A549 (cell line): ENCODE measurements at places on chromosomes 2 and 18.

DNA sequence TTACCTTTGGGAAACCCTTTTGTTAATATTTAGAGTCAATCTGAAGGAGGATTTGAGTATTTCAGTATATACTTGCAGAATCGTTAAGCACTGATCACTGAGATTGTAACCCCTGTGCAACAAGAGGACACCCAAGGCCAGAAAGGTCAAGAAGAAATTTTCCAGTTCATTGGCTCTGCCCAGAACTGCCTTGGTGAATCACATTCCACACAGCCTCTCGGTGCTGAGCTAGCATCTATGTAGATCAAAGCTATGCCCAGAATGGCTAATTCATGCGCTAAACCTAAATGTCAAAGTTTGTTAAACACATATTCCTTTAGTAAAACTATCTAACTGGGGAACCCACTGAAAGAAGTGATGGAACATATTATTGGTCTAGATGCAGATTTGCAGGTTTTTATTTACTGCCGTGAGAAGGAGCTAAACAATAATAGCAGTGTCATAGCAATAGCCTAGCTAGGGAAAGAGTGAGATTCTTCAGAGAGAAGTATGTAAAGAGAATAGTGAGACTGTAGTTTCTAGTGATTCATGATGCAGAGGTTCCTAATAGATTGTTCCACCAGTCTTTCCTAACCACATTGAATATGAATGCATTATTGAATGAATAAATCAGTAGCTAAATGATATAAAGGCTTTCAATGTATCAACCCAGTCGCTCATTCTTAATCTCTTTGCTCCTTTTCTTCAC is 423.2 kb upstream of the CRIM1 start:
- DNase-seq: no peak

- no peak for DNase-seq
These were observed 2.7 kb downstream of the AGXT start for GRCh38 chr2:240871071-240871958.

DNA sequence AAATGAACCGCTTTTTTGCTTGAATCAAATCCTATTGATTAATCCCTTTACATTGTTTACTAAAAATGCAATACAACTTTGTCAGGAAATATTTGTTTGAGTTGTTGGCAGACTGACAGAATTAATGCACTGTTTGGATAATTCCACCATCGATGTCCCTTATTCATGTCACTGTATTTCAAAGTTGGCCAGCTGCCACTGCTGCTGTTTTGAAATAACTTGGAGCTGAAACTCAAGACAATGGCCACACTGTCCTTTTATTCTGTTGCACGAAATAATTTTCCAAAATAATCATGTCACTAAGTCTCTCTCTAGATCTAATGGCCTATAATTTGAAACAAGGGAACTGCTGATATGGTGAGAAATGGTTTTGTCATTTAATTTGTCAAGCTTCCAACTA is 55.2 kb upstream of the PAX3 start:
- DNase-seq: no peak

- DNase-seq: peak; percentile 81
These were observed 64.7 kb downstream of the DGKD start for GRCh38 chr2:233418761-233419546.

GRCh38 chr2:161763153-161763552 is 138.9 kb downstream of the SLC4A10 start:
- no peak for DNase-seq

GRCh38 chr2:62999905-63000304 is 50.7 kb upstream of the OTX1 start:
- peak; percentile 55 for DNase-seq

GRCh38 chr18:28963481-28963880 is 786.6 kb upstream of the CDH2 start:
- no peak for DNase-seq

- DNase-seq: no peak
These were observed 37.2 kb downstream of the POMC start for GRCh38 chr2:25131253-25131566.

DNA sequence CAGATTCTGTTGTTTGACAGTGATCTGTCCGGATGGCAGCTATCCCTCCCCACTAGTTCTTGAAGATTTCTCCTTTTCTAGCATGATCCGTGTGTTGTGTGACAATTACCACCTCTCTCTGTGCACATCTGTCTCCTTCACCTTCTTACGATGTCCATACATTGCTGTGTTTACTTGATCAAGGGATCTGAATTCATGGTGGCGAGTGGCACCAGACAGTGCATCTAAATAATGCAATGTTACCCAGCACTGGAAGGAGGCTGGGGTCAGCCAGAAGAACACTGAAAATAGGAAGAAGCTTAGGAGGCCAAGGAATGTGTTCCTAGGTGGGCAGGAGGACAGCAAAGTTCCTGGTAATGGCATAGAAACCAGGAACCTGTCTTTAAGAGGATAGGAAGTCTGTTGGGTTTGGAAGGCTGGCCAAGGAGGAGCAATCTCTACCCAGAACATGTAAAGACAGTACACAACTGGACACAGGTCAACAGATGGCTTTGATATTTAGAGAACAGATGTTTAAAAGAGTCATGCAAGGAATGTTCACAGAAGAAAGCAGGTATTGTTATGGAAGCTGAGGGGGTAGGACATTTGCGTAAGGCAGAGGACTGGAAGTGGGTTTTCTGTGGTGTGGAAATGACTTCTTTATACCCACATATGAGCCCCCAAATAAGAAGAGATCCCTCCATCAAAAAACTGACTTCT is 126.4 kb downstream of the HRH4 start:
- no peak for DNase-seq

DNA sequence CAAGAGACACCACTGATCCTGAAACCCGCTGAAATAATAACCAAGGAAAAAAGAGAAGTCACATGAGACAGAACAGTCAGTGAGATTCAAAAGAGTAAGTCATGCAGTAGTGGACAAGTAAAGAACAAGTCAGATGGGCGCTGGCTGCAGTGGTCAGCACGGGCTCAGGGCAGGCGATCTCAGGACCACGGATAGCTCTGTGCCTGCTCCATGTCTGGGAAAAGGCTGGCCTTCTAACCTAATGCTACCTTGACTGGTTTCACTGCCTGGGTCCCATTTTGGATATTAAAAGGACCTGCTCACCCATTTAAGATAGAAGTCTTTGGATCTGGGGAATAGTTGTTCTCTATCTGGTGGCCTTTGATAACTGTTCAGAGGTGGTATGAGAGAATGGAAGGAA is 61.7 kb upstream of the LCLAT1 start:
- peak; percentile 36 for DNase-seq

GRCh38 chr2:241238693-241239198 is 50.3 kb downstream of the ANO7 start:
- no peak for DNase-seq

DNA sequence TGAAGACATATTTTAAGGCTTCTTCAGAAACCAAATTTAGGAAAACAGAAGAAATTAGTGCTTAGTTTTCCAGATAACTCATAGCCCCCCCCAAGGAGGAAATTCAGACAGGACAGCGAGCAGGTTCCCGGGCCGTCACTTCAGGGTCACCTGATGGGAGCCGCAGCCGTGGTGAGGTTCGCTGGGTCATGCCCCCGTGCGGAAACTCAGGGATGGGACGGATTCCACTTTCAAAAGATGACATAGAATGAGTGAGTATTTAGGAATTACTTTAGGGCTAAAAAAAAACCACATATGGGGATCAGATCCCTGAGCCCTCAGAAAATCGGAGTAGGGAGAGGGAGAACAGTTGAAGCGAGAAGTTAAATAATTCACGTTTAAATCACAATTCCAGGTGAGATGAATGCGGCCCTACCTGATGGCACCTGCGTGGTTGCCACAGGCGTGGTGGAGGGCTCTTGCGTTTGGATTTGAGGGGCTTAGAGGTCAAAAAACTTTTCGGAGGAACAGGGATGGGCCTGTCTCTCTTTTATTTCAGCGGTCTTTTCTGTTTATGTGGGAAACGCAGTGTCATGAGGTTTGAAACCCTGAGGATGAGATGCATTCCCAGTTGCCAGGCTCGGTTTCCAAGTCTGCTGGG is 114.4 kb downstream of the NFATC1 start:
- DNase-seq: no peak

- no peak for DNase-seq
These were observed 110.6 kb upstream of the ACVR1 start for GRCh38 chr2:157986761-157987160.
